GM12878 (cell line): ENCODE measurements at places on chromosomes 11 and 22. TPM values are rescaled to one million over a fixed set of nuclear protein-coding genes. Genes with fewer than 3 reads are reported as not detected.

Gene ROBO4
- total RNA-seq = 0.21 TPM in 1 of 2 replicates, not detected in the other

Gene RPS6KA4
- 25.7 and 32.6 TPM in 2 replicates for total RNA-seq

GRCh38 chr11:128684549-128685401 is 9.1 kb upstream of the FLI1 start:
- no peak overlapping the region for H3K27ac ChIP-seq
- H3K4me1 ChIP-seq = peaks cover 15% of the 10 kb centered on the region
- no peaks in the 10 kb centered on the region for H3K36me3 ChIP-seq
- DNase-seq = no peak
- H3K4me3 ChIP-seq = peak overlapping the region; percentile 29; the same call in 1 of the 2 replicates

DNA sequence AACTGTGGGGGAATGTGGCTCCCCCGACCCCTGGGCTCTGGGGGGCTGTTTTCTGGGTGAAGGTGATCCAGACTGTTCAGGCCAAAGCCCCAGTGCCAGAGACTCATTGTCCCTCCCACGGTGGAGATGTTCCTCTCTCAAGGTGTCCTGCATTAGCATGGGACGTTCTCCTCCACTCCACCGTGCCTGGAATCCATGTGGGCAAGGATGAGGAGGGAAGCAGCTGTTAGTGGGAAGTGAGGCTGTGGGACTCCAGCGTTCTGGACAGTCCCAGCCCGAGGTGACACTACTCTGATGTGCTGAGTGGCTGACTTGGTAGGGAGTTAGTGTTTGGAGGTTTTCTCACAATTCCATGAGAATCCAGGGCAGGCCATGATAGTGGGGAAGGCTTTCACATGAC is 31.4 kb upstream of the CLDN5 start:
- no peaks in the 10 kb centered on the region; the same call in 1 of the 2 replicates for H3K27me3 ChIP-seq
- H3K4me3 ChIP-seq = no peak overlapping the region
- no peaks in the 10 kb centered on the region for H3K4me1 ChIP-seq

DNA sequence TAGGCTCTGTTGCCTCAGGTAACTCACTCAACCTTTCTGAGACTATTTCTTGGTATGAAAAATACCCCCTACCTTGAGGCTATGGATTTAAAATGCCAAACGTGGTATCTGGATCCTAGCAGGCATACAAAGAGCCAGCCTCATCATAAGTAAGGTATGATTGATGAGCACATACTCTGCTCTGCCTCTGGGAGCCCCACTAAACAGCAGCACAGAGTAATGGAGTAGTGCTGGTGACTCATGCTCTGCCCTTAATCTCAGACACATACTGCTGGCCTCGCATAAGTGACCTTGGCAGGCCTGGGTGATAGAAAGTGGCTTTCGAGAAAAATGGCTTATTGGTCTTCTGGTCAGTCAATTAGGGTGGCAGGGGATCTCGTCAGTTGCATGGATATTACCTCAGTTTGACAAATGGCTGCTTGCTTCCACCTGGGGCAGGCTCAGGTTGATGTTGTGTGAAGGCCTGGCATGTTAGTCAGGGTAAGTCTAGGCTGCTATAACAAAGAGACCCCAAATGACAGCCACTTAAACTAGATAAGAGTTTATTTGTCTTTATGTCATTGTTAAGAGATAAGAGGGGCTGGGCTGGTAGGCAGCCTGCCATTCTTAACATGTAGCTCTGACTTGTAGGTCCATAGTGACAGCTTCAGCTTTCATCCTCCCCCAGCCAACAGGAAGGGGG is 15.2 kb upstream of the SLC6A5 start:
- DNase-seq = no peak
- H3K27me3 ChIP-seq = no peaks in the 10 kb centered on the region
- no peak overlapping the region for H3K27ac ChIP-seq
- no peaks in the 10 kb centered on the region for H3K36me3 ChIP-seq
- no peaks in the 10 kb centered on the region for H3K4me1 ChIP-seq

- no peak overlapping the region for H3K27ac ChIP-seq
- H3K36me3 ChIP-seq = no peaks in the 10 kb centered on the region
- no peaks in the 10 kb centered on the region for H3K27me3 ChIP-seq
- H3K4me3 ChIP-seq = no peak overlapping the region
- no peaks in the 10 kb centered on the region for H3K4me1 ChIP-seq
These were observed 13.6 kb upstream of the CD3E start for GRCh38 chr11:118290923-118291322.

DNA sequence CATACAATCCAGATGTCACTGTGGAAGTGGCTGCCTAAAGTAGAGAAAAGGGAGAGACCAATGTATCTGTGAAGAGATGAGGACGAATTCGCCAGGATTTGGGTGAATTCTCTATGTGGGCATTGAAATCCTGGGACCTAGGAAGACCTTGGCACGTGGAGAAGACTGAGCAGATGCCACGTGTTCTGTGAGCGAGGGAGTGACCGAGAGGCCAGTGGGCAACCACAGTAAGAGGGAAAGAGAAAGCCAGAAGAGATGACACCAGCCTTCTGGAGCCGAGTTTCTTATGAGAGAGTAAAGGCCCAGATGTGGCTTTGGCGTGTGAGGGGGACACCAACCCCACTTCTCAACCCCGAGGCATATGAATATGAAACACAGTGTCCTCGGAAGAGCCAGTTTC is 228.1 kb downstream of the BUD13 start:
- no peaks in the 10 kb centered on the region for H3K36me3 ChIP-seq
- peaks cover 6% of the 10 kb centered on the region for H3K27me3 ChIP-seq
- no peak overlapping the region for H3K4me3 ChIP-seq
- no peak overlapping the region for H3K27ac ChIP-seq
- no peaks in the 10 kb centered on the region for H3K4me1 ChIP-seq
- DNase-seq = no peak

- DNase-seq = no peak
- 0 out of 2 replicates have a peak, but pooled peaks cover 2% of the 10 kb centered on the region for H3K27me3 ChIP-seq
- H3K36me3 ChIP-seq = no peaks in the 10 kb centered on the region
- no peaks in the 10 kb centered on the region for H3K4me1 ChIP-seq
- no peak overlapping the region for H3K4me3 ChIP-seq
These were observed 511.0 kb downstream of the INSC start for GRCh38 chr11:15625691-15626090.
